ENCODE measurements at places on chromosomes 4 and X.

DNA sequence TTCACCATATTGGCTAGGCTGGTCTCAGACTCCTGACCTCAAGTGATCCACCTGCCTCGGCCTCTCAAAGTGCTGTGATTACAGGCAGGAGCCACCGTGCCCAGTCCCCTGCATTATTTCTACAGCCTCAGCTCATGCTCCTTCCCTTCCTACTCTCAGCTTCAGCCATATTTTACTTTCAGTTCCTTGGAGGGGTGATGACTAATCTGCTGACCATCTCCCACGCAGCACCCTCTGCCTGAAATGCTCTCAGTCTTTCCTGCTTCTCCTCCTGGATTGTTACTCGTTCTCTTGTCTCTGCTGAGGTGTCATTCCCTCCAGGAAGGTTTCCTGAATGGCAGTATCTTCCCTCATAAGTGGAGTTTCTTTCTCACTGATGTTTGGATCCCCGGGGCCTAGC, 63.3 kb downstream of the MOSPD2 start:
- DNase-seq: peak; percentile 37

GRCh38 chr4:24236532-24236931, 346.7 kb upstream of the PPARGC1A start:
- DNase-seq: no peak

DNA sequence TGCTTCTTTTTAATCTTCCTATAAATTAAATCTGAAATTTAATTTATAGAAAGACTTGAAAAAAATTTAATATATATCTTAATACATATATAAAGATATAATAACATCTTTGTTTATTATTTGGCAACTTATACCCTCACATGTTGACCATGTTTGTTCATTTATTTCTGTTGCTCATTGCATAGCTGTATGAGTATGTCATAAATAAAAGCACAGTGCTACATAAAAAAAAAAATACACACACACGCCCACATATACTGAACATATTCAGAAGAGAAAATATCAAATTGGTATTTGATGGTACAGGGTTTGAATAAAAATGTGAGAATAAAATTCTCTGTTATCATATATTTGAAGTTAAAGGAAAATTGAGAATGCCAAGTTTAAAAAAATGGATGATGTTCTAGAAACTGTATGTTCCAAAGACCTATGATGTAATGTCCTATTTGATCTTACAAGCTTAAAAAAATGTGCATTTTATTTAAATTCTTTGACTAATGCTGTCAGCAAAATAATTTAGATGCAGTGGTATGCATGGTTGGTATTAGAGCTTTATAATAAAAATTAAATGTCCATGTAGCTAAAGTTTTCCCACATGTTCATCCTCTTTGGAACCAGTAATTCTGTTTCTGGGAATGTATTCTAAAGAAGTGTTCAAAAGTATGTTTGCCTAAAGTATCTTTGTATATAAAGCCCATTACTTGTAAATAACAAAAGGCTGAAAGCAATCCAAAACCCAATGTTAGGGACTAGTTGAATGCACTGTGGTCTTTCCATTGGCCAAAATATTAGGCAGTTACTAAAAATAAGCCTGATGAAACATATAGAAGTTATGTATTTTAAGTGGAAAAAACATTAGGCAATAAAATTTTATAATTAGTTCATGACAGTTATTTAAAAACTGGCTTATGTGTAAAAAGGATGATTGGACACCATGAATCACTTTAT, 12.9 kb downstream of the TMEM184C start:
- no peak for DNase-seq

DNA sequence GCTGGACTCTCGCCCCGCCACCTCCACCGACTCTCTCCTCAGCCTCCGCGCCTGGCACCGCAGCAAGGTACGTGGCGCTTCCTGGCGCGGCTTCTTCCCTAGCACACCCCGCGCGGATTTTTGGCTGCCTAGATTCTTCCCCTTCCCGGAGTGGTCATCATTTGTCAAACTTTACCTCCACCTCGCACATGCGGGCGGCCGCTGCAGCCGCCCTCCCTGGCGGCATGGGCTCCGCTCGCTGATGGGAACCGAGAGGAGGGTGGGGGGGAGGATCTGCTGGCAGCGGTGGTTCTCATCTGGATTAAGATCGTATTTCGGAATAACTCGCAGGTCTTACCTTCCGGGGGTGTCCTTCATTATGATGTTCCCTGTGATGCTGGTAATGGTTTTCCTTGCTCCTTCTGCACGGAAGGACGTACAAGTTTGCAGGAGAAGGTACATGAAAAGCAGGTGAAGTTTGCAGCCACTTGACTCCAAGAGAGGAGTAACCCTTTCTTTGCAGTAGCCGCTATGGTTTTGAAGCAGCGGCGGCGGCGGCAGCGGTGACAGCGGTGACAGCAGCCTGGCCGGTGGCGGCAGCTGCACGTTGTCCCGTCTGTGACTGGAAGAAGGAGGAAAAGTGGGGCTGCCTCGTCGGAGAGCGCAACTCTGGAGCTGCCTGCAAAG, 2183.9 kb upstream of the TENM3 start:
- DNase-seq: peak; percentile 21

- DNase-seq: no peak
Measured at GRCh38 chrX:39456894-39457604, 640.7 kb downstream of the BCOR start.

DNA sequence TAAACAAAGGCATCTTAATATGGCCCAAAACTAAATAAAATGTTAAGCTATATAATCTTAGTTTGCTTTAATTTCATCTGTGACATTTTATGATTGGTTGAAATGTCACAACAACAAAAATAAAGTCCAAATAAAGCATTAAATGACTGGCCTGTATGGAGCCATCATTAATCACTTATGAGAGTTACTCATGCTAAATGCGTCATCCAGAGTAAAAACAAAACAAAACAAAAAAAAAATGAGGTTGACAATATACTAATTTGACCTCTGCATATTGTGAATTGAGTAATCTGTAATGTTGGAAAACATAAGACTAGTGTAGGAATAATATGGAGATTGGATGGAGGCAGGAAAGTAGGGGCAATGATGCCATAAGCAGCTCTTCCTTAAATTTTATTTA, 139.7 kb downstream of the MAPK10 start:
- DNase-seq: no peak

GRCh38 chr4:2072971-2073807, 14.1 kb downstream of the NAT8L start:
- no peak for DNase-seq

- DNase-seq: peak; percentile 3
Measured at GRCh38 chrX:18574591-18574990, 97.3 kb downstream of the RS1 start.

DNA sequence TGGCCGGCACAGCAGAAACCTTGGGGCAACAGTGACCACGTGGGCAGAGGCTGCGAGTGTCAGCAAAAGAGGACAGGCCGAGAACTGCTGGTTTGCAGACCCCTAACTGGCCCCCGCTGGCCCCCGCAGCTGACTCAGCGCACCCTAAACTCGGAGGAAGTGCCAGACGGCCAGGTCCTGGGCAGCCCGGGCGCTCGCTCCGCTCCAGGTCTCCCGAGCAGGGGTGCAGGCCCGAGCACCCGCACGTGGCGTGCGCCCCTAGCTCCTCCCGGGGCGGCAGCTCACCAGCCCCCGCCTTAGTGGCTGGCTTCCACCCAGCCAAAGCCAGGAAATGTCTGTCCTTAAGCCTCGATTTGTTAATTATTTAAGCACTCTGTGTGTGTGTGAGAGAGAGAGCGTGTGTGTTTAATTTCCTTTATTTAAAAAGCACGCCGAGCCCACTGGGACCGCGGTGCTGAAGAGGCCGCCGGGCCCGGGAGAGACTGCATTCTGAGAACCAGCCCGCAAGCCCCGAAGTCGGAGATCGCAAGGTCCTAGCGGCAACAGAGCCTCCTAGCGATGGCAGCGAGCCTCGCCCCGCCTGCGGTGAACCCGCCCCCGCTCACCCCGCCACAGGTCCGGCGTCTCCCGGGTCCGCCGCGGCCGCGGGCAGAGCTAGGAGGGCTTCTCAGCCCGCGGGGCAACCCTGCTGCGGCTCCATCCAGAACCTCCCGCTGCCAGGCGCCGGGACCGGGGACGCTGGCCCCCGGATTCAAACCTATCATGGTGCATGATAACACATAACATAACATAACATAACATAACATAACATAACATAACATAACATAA, 45.9 kb upstream of the CDKN2AIP start:
- peak; percentile 86 for DNase-seq

DNA sequence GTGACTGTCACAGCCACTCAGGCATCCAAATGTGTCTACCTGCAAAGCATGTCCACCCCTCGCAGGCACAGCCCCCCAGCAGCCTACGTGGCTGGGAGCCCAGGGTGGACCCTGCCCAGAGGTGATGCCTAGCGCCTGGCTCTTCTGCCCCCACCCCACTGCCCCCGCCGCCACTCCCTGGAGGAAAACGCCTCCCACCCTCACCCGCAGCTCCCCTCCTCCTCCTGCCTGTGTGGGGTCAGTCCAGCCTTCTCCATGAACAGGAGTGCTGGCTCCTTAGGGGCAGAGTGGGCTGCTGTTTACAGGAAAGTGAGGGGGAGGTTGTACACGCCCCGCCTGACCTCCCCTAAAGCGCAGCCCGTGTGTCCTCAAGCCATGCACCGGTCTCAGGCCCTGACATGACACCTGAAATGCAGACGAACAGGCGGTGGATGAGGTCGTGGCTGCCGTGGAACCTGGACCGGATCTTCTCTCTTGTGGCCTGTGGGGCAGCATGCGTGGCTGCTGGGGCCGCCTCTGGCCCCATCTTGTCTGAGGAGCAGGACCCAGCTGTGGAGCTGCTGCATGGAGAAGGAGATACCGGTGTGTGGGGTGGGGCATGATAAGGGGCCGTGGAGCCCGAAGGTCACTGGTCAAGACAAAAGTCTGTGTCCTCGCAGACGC, 11.9 kb upstream of the MXD4 start:
- no peak for DNase-seq

DNA sequence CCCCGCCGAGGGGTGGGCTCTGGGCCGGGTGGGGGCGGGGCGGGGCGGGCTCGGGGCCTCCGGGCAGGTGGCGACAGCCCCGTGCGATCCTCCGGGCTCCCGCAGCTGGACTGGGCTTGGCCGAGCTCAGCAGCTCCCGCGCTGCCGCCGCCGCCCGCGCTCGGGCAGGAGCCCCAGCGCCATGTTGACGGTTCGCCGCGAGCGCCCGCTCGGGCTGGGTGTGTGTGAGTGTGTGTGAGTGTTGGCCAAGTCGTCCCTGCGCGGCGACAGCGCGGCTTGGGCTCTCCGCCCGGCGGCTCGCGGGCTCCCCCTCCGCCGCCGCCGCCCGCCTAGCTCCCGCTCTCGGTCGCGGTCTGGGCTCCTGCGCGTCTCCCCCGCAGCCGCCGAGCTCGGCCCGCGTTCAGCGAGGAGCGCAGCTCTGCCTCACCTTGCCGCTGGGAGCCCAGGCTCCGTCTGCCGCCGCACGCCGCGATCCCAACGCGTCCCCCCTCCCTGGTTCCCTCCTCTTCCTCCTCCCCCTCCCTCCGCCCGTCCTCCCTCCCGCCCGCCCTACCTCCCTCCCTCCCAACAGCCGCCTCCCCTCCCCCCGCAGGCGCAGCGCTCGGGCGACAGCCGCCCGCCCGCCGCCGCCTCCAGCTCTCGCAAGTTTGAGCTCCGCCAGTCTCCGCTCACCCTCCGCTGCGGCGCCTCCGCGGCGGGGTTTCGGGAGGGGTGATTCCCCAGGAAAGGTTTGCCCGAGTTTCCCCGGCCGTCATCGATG, at the start of gene BCOR:
BCOR (minus strand) TSS at position 455 of the 760 bp plus-strand sequence. CDS start 20,029 bp downstream, outside the sequence.
- DNase-seq: peak; percentile 76

DNA sequence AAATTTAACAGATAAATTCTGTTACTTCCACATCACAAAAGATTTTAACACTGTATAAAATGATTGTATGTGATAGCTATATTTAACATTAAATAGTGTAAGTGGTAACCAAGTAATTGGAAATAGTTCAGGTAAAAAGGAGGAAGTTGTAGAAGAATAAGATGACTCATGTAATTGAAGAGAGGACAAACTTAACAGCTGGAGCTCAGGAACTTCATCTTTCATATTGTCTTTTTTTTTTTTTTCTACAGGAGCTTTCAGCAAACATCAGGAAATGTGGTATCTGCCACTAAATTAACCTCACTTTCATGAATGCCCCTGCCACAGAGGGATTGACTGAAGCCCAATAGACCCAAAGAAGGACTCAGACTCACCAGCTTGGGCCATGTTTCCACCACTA, 188.4 kb upstream of the VEGFC start:
- no peak for DNase-seq

GRCh38 chr4:47122592-47123291, 91.4 kb downstream of the GABRB1 start:
- DNase-seq: peak; percentile 73

DNA sequence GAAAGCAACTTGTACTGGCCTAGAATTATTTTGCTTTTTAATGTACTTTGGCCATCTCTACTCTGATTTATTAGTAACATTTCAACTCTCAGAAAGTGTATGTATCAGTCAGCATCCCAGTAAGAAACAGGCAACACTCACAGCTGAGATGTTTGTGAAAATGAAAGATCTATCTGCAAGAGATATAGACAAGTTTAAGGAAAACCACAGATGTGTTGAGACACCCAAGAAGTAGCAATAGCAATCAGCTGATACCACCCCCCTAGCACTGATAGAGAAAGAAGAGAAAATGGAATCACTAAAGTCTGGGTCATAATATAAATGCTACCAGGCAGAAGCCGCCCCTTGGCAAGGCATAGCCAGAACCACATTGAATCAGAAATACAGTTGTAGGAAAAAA, 372.0 kb downstream of the ARAP2 start:
- no peak for DNase-seq
